ENCODE measurements at places on chromosomes 1 and 21.

DNA sequence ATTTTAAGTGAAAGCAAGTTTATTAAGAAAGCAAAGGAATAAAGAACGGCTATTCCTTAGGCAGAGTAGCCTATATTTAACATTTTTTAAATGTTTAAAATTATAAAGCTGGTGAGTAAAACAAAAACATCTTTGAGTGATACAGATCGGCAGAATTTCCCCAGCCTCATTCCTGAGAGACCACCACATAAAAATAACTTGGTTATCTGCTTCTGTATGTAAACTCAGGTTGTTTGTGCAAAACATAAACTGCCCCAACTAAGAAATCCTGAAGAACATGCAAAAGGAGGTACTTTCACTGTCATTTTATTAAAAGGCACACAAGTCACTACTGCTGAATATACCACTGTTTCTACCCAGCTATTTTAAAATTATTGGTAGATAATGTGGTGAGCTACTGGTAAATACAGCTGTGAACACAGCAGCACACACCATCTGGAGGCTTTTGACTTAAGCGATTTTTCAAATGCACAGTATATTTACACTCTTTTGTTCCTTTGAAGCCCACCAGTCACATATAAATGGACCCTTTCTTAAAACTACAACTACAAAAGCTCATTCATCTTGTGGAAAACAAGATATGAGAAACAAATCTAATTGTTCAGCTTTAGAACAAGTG is 119.3 kb downstream of the RERE start:
- DNase-seq = no peak

DNA sequence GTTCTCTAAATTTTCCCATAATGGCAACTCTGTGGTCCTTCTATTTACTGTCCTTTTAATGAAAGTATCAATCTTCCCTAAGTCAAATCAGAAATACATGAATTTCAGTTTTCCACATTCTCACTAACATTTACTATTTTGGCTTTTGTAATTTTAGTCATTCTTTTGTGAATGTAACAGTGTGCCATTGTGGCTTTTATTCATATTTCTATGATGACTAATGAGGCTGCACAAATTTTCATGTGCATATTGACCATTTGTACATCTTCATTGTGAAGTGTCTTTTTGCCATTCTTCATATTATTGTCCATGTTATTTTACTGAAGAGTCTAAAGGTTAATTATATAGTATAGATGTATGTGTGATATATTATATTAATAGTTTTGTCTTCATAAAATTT is 431.0 kb upstream of the BRINP3 start:
- DNase-seq = no peak

DNA sequence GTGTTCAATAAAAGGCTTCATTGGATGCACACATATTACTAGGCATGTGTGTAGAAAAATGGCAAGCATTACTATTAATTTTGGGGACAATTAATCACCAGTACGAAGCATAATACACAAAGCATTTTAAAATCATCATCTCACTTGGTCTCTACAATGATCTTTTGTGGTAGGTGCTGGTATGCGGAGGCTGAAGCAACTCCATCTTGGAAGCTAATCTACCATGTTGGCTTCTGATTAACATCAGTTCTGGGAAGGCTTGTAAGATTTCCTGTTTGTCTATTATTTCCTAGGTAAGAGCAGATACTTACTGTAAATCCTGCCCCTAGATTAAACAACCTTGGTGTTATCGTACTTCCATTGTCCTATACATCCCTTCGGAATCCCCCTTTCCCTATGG is 121.7 kb upstream of the RUNX1 start:
- no peak for DNase-seq

DNA sequence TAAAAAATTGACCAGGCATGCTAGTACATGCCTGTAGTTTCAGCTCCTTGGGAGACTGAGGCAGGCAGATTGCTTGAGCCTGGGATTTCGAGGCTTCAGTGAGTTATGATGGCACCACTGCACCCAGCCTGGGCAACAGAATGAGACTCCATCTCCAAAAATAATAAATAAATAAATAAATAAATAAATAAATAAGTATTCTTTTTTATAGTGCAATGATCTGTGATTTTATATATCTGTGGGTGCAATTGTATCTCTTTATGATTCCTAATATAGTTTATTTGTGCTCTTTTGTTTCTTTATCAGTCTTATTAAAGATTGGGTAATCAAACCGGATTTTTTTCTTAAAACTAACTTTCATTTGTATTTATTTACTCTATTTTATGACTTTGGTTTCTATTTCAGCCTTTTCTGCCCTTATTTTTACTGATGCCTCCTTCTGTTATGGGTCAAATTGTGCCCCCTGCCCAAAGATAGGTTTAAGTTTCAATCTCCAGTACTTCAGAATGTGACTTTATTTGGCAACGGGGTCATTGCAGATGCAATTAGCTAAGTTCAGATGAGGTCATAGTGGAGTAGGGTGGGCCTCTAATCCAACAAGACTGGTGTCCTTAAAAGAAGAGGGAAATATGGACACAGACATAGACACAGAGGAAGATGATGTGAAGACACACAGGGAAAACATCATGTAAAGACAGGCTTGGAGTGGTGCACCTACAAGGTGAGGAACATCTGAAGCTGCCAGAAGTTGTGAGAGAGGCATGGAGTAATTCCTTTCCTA is 74.9 kb upstream of the CDC42BPA start:
- no peak for DNase-seq

DNA sequence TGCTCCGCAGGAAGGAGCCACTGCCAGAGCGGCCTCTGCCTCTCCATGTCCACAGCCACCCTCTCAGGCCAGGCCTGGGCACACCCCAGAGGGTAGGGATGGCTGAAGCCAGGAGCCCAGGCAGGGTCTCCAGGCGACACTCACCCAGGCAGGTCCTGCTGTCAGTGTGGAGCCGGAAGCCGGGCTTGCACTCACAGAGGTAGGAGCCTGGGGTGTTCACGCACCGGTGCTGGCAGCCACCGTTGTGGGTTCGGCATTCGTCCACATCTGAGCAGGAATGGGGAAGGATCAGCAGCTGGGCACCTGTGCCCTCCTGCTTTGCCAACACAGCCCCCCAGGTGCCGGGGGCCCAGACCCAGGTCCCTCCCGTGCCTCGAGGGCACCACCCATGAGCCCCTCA is 69.5 kb downstream of the ARHGEF16 start:
- DNase-seq = no peak
